Chondrocyte (in vitro differentiated cells): ENCODE measurements at places on chromosomes 2 and 18. TPM values are rescaled to one million over a fixed set of nuclear protein-coding genes. Genes with fewer than 3 reads are reported as not detected.

- no peak for DNase-seq
Observed at GRCh38 chr18:2956056-2956455, 56.9 kb downstream of the LPIN2 start.

DNA sequence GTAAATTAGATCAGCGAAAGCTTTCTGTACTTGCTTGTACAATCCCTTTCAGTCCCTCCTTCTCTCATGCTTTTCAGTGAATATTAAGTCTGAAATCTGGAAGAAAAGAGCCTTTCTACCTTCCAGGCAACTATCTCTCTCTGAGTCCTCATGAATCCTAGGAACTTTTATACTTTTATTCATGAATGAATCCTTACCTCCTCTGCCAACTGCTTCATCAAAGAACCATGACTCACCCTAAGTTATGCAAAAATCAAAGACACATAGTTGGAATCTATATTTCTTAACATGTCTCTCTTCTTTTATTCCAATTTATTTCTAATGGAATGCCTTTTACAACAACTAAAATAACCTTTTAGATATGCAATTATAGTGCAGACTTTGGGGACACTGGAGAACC, 394.2 kb downstream of the CLIP4 start:
- no peak for DNase-seq

DNA sequence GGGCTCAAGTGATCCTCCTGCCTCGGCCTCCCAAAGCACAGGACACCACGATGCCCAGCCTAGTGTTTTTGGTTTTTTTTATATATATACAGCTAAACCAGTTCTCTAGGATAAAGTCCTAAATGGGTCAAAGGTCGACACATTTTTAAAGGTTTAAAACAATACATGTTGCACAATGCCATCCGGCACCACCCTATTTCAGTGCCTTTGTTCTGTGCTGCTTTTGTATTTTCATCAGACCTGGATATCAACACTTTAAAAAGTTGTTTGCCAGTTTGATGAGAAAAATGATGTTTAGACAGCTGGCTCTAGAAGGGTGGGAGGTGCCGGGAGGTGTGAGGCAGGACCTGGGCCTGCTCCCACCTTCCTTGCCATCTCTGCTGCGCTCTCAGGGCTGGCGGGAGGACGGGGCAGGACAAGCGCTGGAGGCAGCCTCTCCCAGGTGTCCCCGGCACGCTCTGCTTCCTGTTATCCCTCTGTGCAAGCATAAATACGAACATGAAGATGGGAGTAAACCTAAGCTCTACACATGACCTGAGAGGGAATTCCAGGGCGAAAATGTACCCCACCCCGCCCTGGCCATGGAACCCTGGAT, 103.7 kb downstream of the HS6ST1 start:
- DNase-seq, result no peak

Gene TRPM8
- 0.15 TPM in 1 of 3 replicates, not detected in the others for total RNA-seq

DNA sequence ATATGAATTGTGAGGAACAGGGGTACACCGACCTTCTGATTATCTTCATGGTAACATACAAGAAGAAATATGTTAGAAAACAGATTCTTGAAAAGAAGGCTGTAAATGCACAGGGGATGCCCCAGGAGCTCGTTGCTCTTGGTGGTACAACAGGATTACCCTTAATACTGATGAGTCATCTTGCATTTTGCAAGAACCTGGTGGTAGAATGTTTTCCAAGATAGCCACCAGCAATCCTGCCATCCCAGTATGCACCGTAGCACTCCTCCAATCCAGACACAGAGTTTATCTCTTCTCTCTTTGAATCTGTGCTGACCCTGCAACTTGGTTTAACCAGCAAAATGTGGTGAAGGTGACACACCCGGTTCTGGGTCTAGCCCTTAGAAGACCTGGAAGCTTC, 238.3 kb downstream of the EN1 start:
- no peak for DNase-seq

Gene APLF
- 3.9 to 4.5 TPM (median 4.3 TPM) in 3 replicates for total RNA-seq

DNA sequence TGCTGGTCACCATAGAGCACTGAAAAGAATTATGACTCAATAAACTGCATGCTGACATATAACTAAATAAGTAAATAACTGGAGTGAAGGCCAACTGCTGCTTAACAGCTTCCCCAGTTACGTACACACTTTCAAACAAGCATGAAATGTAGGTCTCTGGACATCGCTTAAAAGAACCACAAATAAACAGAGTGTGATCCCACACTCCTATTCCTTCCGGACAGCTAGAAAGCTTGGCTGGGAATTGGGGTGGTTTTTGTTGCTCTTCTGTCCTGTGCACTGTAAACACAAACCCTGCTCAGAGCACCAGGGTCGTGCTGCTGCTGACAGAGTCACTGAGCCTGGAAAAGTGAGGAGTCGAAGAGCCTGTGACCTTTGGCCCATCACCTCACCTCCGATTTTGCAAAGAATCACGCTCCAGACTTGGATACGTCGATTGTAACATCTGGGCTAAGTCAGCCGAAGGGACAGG, 162.7 kb upstream of the NT5C1B start:
- DNase-seq, result no peak

DNA sequence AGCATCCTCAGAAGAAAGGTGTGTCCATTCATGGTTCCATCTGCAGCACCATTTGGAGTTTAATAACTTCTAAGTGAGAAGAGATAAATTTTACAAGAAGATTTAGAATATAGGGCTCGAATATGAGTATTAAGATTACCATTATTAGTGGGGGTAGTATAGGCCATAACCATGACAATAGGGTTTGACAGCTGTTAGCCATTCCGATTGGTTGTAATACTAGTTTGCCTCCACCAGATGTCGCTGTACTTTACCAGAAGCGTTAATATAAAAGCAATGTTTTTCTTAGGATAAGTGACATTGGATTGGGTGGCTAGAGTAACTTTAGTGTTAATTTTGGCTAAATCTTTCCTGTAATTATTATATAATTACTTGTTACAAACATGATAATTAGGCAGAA, 107.5 kb upstream of the SRD5A2 start:
- DNase-seq, result no peak
